HS-27A (cell line): ENCODE measurements at places on chromosomes 13 and 19.

- no peak for DNase-seq
Observed at GRCh38 chr13:83950293-83950692, 68.0 kb upstream of the SLITRK1 start.

DNA sequence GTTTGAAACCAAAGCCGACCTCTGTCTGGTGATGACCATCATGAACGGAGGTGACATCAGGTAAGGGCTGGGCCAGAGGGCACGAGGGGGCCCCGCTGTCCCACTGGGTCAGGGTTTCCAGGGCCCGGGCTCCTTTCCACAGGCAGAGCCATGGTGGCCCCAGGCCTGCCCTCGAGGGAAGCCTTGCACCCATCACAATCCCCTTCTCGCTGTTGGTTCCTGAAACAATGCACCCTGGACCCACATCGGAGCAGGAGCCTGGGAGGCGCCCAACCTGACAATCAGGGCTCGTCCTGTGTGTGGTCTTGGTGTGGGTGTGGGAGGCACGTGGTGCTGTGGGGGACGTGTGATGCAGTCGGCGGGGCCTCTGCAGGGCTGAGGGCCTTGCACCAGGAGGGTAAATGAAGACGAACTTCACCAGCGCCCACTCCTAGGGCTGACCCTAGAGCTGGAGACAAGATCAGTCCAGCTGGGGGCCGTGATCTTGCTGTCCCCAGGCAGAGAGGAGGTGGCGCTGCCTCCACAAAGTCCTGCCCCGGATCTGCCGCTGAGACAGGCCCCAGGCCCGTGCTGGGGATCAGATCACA, 2.8 kb downstream of the GRK1 start:
- no peak for DNase-seq

GRCh38 chr13:98889419-98890085, 88.3 kb downstream of the DOCK9 start:
- no peak for DNase-seq

DNA sequence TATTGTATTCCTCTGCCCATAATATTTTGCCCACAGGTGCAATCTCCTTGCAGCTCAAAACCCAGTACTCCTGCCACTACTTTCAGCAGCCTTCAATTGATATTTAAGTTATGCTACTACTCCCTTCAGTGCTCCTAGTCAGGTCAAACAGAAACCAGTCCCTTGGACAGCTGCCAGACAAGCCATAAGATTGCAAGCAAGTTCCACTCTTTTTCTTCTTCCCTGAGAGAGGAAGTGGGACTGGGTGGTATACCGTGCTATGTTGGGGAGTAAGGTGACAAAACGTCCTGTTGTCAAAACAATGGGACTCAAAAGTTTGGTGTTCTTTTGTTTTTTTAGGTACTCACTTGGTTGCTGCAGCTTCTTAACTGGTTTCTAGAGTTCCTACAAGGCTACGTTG, 63.1 kb upstream of the FRY start:
- DNase-seq: no peak

- DNase-seq: no peak
Observed at GRCh38 chr19:1909761-1910080, 4.5 kb downstream of the ADAT3 start.

GRCh38 chr19:38695317-38695683, 47.9 kb downstream of the ACTN4 start:
- no peak for DNase-seq

GRCh38 chr13:59861676-59862075, 302.1 kb downstream of the DIAPH3 start:
- DNase-seq: no peak

- DNase-seq: no peak
Observed at GRCh38 chr13:29165840-29166239, 345.7 kb downstream of the MTUS2 start.

DNA sequence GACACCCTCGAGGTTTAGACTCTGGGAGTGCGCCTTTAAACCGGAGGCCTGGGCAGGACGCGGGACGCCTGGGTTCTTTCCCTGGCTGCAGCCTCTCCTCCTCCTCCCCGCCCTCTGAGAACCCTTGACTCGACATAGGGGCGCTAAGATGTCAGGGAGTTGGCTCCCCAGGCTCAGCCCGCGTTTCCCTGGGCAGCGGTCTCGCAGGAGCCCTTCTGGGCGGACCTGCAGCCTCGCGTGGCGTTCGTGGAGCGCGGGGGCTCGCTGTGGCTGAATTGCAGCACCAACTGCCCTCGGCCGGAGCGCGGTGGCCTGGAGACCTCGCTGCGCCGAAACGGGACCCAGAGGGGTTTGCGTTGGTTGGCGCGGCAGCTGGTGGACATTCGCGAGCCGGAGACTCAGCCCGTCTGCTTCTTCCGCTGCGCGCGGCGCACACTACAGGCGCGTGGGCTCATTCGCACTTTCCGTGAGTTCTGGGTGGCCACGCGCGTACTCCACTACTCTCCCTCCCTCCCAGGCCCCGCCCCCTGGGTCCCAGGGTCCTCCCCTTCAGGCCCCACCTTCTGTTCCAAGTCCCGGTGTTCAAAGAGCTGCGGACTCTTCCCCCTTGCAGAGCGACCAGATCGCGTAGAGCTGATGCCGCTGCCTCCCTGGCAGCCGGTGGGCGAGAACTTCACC, 1.3 kb downstream of the ICAM5 start:
- no peak for DNase-seq

DNA sequence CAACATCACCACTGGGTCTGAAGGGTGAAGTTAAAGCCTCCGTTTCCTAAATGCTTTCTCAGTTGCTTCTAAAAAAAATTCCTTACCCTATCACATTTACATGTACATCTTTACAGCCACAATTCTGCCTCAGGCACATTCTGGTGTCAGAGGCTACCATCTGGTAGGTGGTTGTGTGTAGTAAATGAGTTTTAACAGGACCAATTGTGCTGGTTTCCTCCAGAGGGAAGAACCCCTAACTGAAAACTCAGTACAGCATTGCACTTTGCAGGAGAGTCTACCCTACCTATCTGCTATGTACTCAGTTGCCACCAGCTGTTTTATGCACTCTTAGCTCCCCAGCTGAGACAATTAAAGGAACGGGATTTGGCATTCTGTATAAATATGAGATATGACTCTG, 1576.5 kb downstream of the PCDH9 start:
- DNase-seq: no peak

DNA sequence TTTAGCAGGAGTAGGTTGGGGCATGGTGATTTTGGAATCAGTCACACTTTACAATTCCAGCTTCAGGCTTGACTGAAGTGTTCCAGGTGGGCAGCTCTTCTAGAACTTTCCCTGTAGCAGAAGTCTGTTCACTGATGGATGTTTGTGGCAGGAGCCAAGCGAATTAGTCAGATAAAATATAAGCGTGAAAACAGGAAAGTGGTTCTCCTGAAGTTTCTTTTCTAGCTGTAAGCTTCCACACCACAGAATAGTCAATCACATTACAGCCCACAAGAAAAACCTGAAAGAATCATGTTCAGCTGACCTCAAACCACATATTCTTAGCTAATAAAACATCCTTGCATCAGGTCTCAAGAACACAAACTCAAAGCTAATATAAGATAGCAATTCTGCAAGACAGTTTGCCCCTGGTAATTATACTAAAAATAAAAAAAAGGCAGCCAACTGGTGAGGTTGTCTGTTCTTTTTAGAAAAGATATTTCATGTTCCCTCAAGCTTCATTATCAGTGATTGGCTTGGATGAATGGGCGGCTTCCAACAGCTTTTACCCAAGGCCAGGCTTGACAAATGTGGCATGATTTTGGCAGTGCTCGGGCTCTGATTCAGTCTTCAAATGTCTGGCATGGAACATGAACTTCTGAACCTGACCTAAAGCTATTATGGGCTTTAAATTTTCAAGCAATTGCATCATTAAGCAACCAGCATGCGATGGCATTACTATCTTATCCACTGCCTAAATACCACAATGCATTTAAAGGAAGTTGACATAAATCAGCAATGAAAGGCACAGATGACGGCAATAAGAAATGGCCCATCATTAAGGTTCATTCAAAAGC, 136.8 kb downstream of the DCLK1 start:
- DNase-seq: peak; percentile 36

DNA sequence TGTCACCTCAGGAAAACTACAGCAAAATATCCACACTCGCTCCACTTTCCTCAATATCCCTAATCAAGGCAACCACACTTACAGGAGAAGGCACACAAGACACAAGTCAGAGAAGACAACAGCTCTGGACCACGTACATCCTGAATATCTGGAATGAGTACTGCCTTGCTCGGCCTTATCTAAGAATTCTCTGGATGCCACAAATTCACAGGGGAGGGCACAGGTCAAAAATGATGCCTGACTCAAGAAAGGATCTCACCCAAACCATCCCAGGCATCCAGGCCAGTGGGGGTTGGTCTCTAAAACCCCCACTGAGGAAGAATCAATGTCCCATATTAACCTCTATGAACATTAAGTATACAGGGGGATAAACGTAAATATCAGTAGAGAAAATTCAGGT, 29.9 kb downstream of the ATP7B start:
- peak; percentile 51 for DNase-seq

- no peak for DNase-seq
Observed at GRCh38 chr13:24748061-24748400, 15.9 kb upstream of the RNF17 start.

- no peak for DNase-seq
Observed at GRCh38 chr19:35451338-35452096, 3.5 kb downstream of the FFAR2 start.

DNA sequence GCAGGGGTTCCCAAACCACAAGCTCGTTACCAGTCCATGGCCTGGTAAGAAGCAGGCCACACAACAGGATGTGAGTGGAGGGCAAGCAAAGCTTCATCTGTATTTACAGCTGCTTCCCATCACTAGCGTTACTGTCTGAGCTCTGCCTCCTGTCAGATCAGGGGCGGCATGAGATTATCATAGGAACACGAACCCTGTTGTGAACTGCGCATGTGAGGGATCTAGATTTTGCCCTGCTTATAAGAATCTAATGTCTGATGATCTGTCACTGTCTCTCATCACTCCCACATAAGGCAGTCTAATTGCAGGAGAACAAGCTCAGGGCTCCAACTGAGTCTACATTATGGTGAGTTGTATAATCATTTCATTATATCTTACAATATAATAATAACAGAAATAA, 677.4 kb upstream of the SLITRK6 start:
- DNase-seq: no peak

DNA sequence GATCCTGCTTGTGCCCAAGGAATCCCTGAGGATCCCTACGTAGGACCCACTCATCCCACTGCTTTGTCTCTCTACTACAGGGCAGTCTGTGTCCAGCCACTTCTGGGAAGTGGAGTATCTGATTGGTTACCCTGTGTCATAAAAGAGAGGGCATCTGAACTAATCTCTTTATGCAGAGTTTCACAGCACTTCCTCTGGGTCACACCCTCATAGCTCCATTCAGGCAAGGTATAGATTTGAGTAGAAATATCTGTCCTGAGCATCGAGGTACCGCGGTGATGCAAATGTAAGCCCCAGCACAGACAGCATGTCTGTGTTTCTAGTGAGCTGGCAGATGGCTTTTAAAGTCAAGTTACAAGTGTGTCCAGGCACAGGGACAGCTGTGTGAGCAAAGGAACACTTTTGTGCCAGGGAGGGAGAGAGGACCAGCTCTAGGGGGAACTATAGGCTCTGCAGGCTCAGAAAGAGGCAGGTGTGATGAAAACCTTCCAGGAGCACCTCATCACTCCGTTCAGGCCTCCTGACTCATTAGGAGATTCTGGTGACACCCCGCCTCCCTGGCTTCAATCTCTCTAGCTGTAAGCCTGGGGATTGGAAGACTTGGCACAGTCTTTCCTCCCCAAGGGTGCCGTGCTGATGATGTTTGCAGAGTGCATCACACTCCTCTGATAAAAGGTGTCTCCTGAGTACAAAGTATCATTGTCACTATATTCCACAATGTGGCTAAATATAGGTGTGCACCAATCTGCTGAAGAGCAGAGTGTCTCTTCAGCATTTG, 84.3 kb upstream of the UBL3 start:
- DNase-seq: no peak

- DNase-seq: no peak
Observed at GRCh38 chr13:52846567-52847321, 1.7 kb downstream of the PCDH8 start.

GRCh38 chr13:40255551-40255950, 410.9 kb downstream of the FOXO1 start:
- DNase-seq: no peak

- no peak for DNase-seq
Observed at GRCh38 chr13:90222758-90223157, 1124.7 kb upstream of the MIR17HG start.

DNA sequence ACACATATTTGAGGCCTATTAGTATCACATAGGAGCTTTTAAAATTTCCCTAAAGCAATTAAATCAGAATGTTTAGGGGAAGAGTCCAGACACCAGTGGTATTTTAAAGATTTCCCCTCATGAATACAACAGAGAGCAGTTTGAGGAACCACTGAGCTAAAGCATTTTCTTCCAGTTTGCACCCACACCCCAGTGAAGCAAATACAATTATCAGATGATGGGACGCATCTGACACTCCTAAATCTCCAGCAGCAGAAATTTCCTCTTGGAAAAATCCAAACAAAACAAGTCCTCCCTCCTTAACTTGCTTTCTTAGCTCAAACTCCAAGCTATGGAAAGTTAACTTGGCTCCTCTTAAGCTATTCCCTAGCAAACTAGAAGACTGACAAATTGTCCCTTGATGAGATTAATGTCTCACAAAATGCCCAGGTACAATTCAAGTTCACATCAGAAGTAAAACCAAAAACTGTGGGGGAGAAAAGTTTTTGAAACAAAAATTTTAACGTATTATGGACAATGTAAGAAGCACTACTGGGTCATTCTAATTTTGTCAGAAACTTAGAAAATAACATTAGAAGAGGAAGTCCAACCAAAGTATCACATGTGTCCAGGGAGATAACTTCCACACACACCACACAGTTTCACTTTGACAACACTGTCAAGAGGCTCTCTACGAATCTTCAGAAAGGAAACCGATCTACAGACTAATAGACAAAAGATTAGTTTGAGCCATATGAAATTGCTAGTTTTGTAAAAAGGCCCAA, 74.1 kb downstream of the ABCC4 start:
- DNase-seq: no peak

DNA sequence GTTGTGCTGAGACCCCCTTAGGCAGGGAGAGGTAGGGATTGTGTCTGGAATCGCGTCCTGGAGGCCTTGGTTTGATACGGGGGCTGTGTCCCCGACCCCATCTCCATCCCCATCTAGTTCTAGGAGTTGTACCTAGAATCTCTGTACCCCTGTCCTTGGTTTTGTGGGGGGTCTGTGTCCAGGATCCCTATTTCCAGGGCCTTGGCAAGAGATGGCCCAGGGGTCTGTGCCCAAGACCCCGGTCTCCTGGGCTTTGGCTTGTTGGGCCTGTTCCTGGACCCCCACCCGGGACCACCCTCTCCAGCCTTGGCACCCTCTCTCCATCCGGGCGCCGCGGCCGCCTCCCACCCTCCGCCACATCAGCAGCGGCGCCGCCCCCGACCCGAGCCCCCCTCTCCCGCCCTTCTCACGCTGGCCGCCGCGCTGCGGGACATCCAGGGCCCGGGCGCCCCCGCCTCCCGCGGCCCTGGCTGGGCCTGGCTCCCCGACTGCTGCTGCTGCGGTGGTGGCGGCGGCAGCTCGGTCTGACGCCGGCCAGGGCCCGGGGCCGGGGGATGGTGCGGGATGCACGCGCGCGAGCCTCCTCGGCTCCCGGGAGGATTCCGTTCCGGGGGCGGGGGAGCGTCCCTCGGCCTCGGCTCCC, at the start of gene NUMBL:
Gene NUMBL, minus strand, starts transcription at position 602 of the 643 bp plus-strand sequence. Its CDS starts 168 bp downstream, at position 434.
- no peak for DNase-seq
